Stimulated activated CD8-positive, alpha-beta memory T cell treated with anti-CD3 and anti-CD28 coated beads, Interleukin-2, amount 100 ng/mL, for 1 hour (primary cell): ENCODE measurements at places on chromosomes 1 and 21.

- no peak for DNase-seq
Measured at GRCh38 chr1:15508700-15509487, 15.1 kb downstream of the CASP9 start.

- DNase-seq, result no peak
Measured at GRCh38 chr21:42097860-42098454, 26.8 kb downstream of the UMODL1 start.

DNA sequence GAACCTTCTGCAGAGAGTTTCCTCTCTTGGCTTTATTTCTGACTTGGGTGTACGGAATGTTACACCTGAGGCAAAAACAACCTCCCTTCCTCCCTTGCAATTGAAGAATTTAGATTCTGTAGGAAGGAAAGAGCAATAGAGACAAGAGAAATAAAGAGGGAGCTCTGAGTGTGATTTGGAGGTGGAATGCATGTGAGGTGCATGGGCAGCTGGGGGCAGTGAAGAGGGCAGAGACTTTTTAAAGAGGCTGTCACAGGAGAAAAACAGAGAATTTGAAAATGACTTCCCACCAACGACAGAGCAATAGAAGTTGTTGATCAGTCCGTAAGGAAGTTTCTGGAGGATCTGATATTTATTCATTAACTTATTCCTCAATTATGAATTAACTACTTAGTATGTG lies 172.0 kb upstream of the B3GALT2 start:
- DNase-seq, result no peak

DNA sequence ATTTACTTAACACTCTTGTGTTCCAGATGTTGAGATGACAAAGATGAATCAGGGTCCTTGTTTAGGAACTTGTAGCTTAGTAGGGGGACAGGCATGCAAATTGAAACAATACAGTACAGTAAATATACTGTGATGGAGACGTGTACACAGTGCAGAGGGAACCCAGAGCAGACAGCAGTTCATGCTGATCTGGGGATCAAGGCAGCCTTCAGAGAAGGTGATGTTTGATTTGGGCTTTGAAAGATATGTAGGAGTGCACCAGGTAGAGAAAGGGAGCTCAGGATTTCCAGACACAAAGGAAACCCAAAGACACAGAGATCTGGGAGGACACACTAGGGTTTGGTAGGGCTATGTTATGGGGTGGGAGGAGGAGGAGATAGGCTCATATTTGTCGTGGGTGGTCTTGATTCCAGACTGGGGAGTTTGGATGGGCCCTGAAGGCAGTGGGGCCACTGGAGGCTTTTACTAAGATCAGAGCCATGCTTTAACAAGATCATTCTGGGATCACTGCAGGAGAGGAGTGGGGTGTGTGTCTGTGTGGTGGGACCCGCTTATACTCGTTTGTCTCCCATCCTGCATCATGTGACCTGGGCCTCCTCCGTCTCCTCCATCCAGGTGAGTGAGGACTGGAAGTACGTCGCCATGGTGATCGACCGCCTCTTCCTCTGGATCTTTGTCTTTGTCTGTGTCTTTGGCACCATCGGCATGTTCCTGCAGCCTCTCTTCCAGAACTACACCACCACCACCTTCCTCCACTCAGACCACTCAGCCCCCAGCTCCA lies 7.8 kb downstream of the CHRNB2 start:
- no peak for DNase-seq

- DNase-seq, result no peak
Measured at GRCh38 chr1:198612471-198613260, 26.2 kb upstream of the PTPRC start.

DNA sequence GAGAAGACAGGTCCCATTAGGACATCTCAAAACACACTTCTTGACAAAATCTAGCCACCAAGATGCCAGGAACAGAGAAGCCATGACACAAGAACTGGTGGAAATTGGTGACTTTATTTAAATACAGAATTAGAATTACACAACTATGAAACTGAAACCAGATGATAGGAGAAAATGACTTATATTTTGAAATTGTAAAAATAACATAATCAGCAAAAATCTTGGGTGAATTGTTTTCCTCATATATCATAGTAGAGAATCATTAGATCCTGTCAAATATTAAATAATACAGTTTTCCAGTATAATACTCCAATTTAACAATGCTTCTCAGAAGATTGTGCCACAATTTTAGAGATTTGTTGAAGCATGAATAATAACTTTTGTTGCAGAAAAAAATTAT lies 81.5 kb upstream of the MROH9 start:
- DNase-seq, result no peak

- DNase-seq, result no peak
Measured at GRCh38 chr1:222165629-222166028, 382.3 kb downstream of the HHIPL2 start.

DNA sequence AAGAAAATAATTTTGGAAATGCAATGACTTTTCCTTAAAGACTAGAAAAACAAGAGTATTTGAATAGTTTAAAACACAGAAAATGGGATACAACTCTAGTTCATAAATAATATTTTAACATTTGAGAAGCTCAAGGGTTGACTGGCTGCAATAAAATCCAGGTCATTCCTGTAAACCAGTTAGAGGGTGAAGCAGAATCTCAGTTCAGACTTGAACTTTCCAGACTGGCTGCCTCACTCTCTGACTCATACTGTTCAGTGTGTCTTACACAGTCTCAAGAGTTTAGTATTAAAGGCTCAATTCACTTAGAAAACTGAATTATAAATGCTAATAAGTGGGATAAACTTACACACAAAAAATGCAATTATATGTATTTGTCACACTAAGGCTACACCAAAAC lies 89.9 kb downstream of the RAVER2 start:
- DNase-seq, result no peak

- no peak for DNase-seq
Measured at GRCh38 chr1:222285526-222285925, 262.4 kb downstream of the HHIPL2 start.

GRCh38 chr1:95685081-95685480 lies 451.1 kb downstream of the RWDD3 start:
- DNase-seq, result no peak

DNA sequence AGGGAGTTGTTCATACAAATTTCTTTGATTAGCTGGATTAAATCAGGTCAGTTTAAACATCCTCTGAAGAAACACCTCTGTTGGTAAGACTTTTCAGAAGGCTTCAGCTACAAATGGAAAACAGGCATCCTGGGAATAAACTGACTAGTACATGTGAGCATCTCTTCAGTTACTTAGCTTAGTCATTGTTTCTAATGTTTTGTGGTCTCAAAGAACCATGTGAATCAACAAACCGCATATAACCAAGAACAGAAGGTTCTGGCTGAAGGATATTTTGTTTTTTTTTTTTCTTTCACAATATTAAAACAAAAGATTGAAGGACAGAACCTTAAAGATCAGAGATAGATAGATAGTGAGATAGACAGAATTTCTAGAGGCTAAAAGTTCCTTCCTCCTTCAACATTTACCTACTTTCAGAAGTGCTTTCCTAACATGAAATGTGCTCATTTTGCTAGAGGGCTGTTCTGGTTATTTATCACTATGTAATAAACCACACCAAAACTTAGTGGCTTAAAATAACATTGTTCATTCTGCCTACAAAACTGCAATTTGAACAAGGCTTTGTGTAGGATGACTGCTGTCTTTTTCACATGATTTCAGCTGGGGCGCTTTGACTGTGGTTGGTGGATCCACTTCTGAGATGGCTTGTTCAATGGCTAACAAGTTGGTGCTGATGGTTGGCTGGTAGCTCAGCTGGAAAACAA lies 119.8 kb upstream of the PTGFR start:
- DNase-seq, result no peak

DNA sequence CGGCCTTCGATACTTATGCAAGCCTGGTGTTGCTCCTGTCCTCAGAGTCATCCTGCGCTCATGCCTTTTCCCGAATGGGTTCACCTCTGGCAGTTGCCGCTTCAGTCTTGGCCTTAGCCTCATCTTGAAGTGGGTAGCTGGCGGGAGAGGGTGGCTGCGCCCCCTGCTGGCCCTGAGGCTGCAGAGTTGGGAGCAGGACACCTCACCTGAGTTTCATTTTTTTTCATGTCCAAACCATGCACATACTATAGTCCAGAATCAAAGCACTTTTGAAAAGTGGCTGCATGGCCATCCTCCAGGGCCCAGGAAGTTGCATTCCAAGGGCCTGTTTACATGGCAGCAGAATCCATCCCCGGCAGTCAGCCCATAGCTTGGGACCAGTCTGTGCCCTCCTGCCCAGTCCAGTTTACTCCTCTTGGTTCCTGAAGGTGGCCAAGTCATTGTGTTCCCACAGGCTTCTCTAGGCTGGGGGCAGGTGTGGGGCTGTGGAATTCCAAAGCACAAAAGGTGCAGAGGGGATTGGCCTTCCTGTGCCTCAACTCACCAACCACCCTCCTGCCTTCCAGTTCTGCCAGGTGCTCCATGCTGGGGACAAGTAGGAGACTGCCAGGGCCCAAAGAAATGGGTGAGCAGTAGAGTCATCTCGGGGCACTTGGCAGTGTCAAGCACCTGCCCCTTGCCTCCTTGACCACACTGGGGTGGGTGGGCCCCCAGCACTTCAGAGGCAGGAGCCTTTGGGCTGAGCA lies 44.0 kb downstream of the YARS1 start:
- DNase-seq, result peak; percentile 57

DNA sequence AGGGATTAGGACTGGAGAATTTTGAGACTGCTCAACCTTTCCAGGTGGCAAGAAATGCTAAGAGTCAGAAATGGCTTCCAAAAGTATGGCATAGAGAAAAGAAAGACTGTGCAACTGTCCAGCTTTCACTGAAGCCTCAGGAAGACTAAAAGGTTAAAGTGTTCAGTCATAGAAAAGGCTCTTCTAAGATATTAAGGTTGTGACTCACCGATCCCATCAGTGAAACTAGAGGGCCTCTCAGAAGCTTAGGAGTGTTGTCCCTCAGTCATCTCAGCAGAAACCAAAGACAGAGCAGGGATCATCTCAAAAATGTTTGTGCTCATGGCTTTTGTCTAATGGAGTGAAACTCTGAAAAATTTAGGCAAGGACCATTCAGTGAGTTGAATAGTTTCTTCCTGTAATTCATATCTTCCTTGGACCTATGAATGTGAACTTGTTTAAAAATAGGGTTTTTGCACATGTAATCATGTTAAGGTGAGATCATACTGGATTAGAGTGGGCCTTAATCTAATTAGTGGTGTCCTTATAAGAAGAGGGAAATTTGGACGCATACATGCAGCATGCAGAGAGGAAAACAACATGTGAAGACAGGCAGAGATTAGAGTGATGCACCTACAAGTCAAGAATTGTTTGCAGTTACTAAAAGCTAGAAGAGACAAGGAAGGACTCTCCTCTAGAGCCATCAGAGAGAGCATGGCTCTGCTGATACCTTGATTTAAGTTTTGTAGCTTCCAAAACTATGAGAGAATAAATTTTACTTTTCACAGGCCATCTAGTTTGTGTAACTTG lies 71.3 kb downstream of the RPE65 start:
- no peak for DNase-seq

DNA sequence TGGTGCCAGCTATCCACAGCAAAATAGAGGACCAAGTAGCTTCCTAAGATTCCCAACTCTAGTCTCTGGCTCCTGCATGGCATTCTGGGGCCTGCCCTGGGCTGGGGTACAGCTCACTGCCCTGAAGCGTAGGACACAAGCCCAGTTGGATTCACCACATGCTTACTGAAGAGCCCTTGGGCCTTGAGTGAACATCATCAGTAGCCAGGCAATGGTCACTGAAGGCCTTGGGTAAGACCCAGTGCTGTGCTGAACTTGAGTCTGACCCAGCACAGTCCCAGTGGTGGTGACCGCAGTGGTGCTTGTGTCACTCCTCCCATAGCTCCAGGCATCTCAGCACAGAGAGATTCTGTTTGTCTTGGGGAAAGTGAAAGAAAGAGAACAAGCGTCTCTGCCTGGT lies 7.7 kb upstream of the LCE3A start:
- no peak for DNase-seq

GRCh38 chr1:67005068-67005467 lies 48.9 kb downstream of the SLC35D1 start:
- no peak for DNase-seq

DNA sequence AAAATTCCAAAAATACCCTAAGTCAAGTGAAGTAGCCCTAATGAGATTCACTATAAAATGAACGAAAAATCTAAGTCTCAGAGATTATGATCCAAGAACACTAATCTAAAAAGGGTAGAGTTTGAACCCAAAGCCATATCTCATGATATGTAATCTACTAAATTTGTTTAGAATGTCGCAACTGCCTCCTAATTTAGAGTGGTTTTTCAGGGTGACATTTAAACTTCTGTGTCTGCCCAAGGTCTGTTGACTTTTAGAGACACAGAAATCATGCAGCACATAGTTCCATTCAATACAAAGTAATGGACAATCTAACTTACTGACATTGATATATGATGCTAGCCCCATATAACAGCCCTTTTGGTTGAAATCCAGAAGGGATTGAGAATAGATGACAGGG lies 28.9 kb downstream of the FMO3 start:
- DNase-seq, result no peak

DNA sequence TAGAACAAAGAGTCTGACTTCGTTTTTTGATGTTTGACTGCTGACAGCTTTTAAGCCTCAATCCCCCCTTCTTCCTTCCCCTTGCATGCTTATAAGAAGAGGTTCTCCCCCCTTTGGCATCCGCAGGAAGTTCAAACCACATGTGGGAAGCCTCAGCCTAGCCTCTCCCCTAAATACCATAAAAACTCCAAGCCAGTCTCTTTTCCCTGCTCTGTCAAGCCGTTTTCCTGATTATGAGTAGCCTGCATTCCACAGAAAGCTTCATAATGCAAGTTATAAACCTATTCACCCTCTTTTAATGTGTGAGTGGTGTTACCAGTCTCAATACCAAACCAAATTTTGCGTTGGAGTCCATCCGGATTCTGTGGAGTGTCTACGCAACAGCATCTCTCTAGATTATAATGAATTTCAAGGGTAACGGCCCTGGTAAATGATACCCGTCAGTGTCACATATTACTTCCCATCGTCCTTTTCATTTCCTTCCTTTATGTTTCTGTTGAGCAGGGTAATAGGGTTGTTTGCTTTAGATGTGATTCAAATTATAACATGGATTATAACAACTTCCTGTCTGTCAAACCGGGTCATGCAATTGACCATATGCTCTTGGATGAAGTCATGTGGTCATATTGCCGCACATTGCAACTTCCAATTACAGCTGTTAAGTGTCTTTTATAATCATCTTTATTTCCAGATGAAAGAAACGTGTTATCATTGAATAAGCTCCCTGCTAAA lies 717.5 kb downstream of the RWDD3 start:
- DNase-seq, result no peak

GRCh38 chr1:93723733-93724270 lies 42.2 kb upstream of the BCAR3 start:
- no peak for DNase-seq

DNA sequence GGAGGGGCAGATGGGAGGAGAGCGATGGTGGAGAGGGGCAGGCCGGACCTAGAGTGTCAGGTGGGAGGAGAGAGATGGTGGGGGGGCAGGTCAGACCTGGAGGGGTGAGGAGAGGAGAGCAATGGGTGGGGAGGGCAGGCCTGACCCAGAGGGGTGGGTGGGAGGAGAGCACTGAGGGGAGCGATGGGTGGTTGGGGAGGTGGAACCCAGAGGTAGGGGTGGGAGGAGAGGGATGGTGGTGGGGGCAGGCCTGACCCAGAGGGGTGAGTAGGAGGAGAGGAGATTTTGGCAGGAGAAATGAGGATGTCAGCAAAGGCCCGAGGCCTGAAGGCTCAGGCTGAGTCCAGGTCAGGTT lies 157.3 kb upstream of the VAMP3 start:
- DNase-seq, result no peak
